ENCODE measurements at places on chromosomes 16 and 17. TPM values are rescaled to one million over a fixed set of nuclear protein-coding genes. Genes with fewer than 3 reads are reported as not detected.

DNA sequence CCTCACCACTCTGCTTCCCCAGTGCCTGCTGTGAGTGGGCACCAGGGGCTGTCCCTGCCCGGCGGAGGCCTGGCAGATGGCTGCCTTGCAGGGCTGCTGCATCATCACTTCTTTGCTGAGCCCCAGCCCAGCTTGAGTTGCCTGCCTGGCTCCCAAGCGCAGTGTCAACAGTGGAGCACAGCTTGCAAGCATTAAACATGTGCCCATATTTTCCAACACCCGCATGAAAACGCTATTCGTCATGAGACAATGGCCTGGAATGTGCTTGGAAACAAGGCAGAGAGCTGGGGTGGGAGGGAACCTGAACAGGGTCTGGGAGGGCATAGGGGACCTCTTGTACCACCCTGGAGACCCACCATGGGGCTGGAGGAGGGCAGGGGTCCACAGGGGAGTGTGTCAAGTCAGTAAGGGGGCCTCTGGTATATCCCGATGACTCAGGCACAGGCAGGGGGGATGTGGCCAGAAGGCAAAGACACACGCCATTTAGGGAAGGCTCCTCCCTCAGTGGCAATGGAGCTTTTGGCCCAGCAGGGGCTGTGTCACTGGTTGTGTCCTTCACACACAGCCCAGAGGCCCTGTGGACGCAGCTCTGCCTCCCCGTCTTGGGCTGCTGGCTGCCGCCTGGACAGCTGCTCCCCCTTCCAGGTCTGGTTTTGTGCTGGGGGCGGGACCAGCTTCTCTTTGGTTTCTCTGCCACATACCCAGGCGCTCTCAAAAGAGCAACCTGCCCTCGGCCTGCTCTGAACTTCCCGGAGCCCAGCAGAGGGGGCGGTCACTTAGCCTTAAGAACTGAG is 17.4 kb upstream of the MTSS2 start:
- H3K27me3 ChIP-seq = no peaks in the 10 kb centered on the region
- peaks cover 61% of the 10 kb centered on the region for H3K4me1 ChIP-seq
- peaks cover under 1% of the 10 kb centered on the region for H3K36me3 ChIP-seq
- DNase-seq = no peak
- no peak overlapping the region for H3K4me3 ChIP-seq

GRCh38 chr17:78356101-78356713 is 3.7 kb downstream of the SOCS3 start:
- H3K27me3 ChIP-seq = no peaks in the 10 kb centered on the region
- H3K4me1 ChIP-seq = peaks cover 61% of the 10 kb centered on the region
- H3K27ac ChIP-seq = peak overlapping the region; percentile 68
- DNase-seq = no peak
- H3K4me3 ChIP-seq = no peak overlapping the region

GRCh38 chr17:81378941-81379511 is 16.2 kb upstream of the BAHCC1 start:
- no peak for DNase-seq
- H3K4me1 ChIP-seq = peaks cover 4% of the 10 kb centered on the region
- no peaks in the 10 kb centered on the region for H3K36me3 ChIP-seq
- peaks cover 6% of the 10 kb centered on the region for H3K27me3 ChIP-seq

DNA sequence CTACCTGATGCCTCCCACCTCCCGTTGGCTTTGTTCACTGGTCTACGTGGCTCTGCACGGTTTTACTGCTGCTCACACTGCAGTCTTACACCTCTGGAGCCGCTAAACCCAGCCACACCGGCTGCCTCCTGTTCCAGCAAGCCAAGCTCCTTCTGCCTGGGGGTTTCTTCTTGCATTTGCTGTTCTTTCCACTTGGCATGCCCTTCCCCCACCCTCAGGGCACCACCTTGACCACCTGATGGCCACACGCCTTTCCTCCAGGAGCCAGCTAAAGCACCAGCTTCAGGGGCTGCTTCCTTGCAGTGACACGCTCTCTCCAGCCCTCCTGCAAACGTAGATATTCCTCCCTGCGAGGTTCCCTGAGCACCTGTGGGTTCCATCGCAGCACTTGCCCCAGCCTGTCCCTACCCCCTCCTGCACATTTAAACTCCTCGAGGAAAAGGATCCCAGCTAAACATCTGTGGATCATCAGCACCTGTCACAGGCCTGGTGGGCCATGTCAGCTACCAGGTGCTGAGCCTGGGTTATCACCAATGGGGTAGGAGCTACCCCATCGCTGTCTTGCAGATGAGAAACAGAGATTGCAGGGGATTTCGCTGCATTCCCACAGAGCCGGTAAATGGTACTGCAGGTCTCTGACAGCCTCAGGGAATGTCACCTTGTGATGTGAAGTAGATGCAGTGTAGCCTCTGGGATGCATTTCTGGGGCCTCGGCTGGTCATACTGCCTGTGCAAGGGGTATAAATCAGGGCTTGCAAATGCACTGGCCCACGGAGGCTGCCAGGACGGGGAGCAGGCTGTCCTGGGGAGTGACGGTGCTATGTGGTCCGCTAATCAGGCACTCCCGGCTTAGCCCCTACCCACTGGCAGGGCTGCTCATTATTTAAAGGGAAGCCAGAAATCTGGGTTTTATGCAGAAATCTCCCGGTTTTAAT is 285.2 kb downstream of the CPPED1 start:
- DNase-seq = no peak
- H3K27me3 ChIP-seq = no peaks in the 10 kb centered on the region
- H3K4me3 ChIP-seq = no peak overlapping the region
- no peaks in the 10 kb centered on the region for H3K36me3 ChIP-seq

- no peaks in the 10 kb centered on the region for H3K4me1 ChIP-seq
- H3K4me3 ChIP-seq = no peak overlapping the region
These were observed 44.7 kb upstream of the SOX9 start for GRCh38 chr17:72075995-72076677.

- peaks cover 3% of the 10 kb centered on the region for H3K4me1 ChIP-seq
- no peak overlapping the region for H3K4me3 ChIP-seq
- no peak overlapping the region for H3K27ac ChIP-seq
- no peak for DNase-seq
- no peaks in the 10 kb centered on the region for H3K27me3 ChIP-seq
These were observed 10.1 kb upstream of the SLC25A39 start for GRCh38 chr17:44334727-44335126.

DNA sequence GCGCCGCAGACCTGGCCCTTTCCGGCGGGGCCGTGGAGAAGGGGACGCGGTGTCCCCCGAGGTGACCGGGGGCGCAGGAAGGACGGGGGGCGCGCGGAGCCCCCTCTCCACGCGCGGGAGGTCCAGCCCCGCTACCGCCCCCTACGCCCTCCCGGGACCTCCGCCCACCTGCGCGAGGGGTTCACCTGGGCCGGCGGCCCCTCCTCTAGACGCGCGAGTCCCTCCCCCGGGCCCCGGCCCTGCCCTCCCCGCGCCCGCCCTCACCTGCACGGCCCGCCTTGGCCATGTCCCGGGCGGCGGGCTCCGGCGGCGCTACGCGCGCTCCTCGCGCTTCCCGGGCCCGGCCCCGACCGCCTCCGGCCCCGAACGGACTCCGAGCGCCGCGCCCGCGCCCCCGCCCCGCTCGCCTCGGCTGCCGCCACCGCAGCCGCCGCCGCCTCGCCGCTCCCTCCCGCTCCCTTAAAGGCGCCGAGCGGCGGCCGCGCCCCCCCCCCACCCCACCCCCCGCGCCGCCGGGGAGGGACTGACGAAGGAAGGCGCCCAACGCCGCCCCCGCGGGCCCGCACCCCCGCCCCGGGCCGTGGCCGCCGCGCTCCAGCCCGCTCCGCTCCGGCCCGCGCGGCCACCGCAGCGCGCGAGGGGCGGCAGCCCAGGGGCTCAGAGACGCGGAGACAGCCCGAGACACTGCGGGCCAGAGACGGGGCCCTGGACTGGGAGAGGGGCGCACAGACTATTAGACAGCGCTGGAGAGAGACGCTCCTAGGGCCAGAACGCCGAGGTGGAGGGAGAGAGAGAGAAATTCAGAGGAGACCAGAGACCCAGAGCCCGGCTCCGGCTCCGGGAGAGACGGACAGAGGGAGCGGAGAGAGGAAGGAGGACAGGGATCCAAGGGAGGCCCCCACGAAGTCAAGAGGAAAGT is at the start of gene PITPNM3:
Gene PITPNM3, minus strand, starts transcription at position 435 of the 919 bp plus-strand sequence. Its CDS starts 149 bp downstream, at position 286.
- peak within 1 kb of the TSS; percentile 65 for H3K4me3 ChIP-seq
- H3K27me3 ChIP-seq = no peaks in the 10 kb centered on the region
- peak within 1 kb of the TSS; percentile 77 for H3K27ac ChIP-seq
- H3K4me1 ChIP-seq = peaks cover 36% of the 10 kb centered on the region

DNA sequence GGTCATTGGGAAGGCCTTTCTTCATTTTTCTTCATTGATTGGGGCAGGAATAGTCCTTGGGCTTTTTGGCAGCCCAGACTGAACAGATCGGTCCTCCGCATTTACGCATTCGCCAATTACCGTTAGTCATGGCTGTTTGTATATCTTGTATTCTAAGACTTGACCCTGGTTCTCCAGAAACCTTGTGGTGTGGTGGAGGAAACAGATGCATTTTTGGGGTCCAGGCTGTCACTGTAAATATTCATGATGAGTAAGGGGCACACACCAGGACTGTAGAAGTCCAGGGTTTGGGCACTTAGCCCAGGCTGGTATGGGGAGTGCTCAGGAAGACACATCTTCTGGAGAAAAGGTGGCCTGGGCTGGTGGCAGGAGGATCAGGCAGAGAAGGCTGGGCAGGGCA is 371.6 kb downstream of the CPPED1 start:
- DNase-seq = no peak
- no peak overlapping the region for H3K4me3 ChIP-seq
- no peaks in the 10 kb centered on the region for H3K27me3 ChIP-seq
- H3K27ac ChIP-seq = no peak overlapping the region
- no peaks in the 10 kb centered on the region for H3K4me1 ChIP-seq
- H3K36me3 ChIP-seq = no peaks in the 10 kb centered on the region

DNA sequence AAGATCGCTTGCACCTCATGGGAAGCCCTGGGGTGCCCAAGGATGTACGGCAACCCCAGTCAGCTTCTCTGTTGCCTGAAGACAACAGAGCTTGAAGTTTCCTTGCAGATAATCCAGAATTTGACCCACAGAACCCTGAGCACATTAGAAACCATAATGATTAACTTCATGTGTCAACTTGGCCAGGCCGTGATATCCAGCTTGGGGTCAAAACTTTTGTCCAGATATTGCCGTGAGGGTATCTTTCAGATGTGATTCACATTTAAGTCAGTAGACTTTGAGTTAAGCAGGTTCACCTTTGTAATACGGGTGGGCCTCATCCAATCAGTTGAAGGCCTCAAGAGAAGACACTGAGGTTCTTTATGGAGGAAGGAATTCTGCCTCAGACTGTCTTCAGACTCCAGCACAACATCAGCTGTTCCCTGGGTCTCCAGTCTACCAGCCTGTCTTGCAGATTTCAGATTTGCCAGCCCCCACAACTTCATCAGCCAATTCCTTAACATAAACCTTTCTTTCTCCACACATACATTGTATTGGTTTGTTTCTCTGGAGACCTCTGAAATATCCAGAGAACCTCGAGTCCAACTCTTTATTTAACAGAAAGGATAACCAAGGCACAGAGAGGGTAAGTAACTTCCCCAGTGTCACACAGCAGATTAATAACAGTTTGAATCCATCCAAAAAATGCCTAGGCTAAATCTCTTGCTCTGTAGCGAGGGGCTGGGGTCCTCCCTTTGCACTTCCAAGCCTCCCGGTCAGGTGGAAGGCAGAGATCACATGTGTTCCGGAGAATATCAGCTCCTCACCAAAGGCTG is 171.1 kb downstream of the SALL1 start:
- H3K27me3 ChIP-seq = no peaks in the 10 kb centered on the region
- no peak for DNase-seq
- no peak overlapping the region for H3K4me3 ChIP-seq
- H3K36me3 ChIP-seq = no peaks in the 10 kb centered on the region
- no peaks in the 10 kb centered on the region for H3K4me1 ChIP-seq

DNA sequence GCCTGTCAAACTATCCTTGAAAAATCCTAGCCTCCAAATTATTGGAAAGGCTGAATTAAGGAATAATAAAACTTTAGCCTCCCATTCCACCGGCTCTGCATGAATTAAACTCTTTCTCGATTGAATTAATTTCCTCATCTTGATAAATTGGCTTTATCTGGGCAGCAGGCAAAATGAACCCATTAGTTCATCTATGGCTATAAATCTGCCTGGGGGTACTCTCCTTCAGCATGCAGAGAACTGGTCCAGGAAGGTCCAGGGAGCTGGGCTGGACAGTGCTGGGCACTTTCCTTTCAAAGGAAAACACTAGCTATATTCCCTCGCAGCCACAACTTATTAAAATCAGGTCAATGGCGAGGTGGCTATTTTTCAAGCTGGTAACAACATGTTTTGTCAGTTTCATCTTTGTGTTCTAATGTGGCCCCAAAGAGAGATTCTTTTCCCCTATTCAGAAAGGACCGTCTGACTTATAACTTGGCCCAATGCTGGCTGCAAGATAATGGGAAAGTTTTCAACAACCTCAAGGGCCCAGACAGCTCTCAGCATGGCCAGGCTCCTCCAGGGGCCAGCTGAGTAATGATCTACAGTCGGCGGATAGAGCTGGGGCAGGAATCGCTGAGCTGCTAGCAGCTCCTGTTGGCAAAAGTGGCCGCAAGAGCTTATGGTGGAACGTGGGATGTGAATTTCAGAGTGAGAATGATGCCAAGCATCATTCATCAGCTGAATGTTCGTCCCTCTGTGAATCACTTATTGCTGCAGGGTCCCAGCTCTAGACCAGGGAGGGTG is 326.9 kb downstream of the SLC39A11 start:
- no peak overlapping the region for H3K27ac ChIP-seq
- H3K4me3 ChIP-seq = no peak overlapping the region
- DNase-seq = no peak
- H3K4me1 ChIP-seq = no peaks in the 10 kb centered on the region
- no peaks in the 10 kb centered on the region for H3K27me3 ChIP-seq

GRCh38 chr16:84471966-84472365 is 32.5 kb downstream of the MEAK7 start:
- no peaks in the 10 kb centered on the region for H3K27me3 ChIP-seq
- no peak for DNase-seq
- H3K4me1 ChIP-seq = no peaks in the 10 kb centered on the region
- H3K4me3 ChIP-seq = no peak overlapping the region
- H3K27ac ChIP-seq = no peak overlapping the region

DNA sequence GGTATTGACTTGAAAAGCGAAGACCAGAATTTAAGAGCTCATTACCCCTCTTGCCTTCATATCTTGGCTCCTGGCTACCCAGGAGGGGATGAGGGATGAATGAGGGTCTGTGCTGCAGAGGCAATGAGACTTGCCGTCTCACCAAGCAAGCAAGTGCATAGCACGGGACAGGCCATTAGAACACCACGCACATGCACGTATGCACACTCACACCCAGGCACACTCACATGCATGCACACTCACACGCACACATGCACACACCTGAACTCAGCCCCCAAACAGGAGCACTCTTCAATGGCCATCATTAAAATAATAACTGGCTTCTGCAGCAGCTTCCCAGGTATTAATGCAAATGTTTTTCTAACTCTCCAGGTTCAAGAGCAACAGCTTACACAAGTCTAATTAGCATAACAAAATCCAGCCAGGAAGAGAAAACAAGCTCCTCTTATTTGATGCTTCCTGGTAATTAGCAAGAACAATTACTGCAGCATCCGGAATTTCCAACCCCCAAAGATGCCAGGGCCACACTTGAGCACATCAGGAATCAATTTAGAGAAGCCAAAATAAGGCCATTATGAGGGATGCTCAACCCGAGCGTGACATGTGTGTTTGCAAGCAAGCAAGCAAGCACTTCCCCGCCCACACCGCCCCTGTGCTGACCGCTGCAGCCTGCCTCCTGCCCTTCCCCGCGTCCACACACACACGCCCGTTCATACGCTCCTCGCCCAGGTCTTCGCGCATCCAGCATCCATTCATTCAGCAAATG is 171.6 kb upstream of the TNRC6C start:
- H3K36me3 ChIP-seq = no peaks in the 10 kb centered on the region
- H3K4me3 ChIP-seq = no peak overlapping the region
- H3K27ac ChIP-seq = no peak overlapping the region
- H3K27me3 ChIP-seq = peaks cover 7% of the 10 kb centered on the region
- no peaks in the 10 kb centered on the region for H3K4me1 ChIP-seq

Gene C16orf96
- polyA plus RNA-seq = not detected

Gene CACNG3
- polyA plus RNA-seq = not detected

Gene MYH4
- polyA plus RNA-seq = not detected

Gene TBC1D3
- polyA plus RNA-seq = not detected

Gene CLEC18C
- polyA plus RNA-seq = not detected

Gene MMP25
- polyA plus RNA-seq = 0.17 TPM
